ENCODE measurements at places on chromosomes 6 and 20.

DNA sequence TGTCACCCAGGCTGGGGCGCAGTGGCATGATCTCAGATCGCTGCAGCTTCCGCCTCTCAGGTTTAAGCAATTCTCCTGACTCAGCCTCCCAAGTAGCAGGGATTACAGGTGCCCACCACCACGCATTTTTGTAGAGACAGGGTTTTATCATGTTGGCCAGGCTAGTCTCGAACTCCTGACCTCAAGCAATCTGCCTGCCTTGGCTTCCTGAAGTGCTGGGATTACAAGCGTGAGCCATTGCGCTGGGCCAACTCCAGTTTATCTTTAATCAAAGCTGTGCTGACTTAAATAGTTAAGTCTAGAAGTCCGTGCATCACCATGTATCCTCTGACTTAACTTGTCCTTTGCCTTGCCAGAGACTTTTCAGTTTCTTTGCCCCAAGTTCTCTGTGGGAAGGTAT is 224.3 kb downstream of the TMEM242 start:
- no peak for DNase-seq

GRCh38 chr6:87155842-87156815 is 764 bp downstream of the ZNF292 start:
- DNase-seq, result no peak

GRCh38 chr6:80233262-80233661 is 126.8 kb downstream of the BCKDHB start:
- no peak for DNase-seq

DNA sequence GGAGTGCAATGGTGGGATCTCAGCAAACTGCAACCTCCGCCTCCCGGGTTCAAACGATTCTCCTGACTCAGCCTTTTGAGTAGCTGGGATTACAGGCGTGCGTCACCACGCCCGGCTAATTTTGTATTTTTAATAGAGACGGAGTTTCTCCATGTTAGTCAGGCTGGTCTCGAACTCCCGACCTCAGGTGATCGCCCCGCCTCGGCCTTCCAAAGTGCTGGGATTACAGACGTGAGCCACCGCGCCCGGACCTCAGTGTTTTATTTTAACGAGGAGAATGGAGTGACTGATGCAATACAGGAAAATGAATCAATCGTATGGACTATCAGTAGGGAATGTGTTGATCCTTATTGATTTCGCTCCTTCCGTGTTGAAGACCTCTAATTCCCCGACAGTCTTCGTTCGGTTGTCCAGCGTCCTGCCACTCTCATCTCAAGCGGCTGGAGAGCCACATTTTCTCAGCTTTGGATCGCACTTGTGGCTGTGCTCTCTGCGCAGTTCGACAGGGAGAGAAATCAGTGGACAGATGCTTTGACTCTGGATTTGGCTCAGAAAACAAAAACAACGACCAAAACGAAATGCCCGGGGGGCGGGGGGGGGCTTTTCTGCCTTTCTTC is 166.2 kb downstream of the TRIM27 start:
- DNase-seq, result no peak

DNA sequence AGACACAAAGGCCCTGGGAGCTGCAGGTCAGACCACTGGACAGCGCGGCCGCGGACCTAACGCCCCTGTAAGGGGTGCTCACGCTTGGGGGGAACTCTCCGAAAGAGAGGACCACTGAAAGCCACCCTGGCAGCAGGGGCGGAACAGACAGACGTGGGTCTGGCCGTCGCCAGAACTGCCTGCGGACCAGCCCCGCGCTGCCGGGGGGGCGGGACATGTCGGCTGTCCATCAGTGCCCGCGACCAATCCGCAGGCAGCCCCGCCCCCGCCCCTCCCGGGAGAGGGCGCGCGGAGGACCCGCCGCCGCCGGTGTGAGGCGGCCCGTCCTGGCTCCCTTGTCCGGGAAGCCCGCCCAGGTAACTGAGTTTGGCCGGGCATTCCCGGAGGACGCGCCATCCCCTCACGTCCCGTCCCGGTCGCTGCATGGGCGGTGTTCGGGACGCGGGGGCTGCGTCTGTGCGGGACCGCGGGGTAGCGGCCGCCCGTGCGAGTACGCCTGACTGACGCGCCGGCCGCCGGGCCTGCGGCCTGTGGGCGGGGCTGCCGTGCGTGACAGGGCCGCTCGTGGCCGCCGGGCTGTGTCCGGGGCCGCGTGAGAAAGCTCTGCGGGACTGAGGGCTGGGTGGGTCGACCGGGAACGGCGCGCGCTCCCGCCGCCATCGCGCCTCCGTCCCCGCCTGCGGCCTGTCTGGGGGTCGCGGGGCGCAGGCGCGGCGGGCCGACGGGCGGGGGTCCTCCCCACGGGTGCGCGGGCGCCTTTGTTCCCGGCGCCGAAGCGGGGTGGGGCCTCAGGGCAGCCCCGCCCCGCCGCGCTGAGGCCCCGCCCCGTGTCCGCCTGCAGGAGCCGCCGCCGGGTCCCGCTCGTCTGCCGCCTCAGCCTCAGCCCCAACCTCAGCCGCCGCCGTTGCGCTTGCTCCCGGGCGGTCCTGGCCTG is at the start of gene PLCG1:
PLCG1 (plus strand) TSS at position 864 of the 934 bp plus-strand sequence. CDS start 99 bp downstream, outside the sequence.
- DNase-seq, result peak; percentile 83

- no peak for DNase-seq
These were observed 8.8 kb downstream of the MDFI start for GRCh38 chr6:41647061-41647511.

DNA sequence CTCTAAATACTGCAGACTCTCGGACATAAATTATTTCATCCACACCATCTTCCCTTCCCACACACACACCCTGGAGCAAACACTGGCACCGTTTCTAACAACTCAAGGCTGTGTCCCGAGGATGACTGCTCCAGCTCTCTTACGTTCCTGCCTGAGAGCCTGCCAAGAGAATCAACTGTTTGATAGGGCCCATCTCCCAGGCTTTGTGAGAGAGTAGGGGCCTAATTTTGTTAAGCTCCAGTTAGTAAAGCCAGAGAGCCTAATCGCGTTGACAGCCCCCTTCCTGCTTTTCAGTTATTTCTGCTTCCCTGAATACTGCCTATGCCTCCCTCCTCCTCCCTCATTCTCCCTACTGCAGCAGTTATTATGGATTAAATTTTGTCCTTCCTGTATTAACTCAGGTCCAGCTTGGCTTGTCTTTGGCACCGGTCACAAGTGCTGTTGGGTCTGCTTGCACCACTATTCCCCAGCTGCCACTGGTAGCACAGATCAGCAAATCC is 118.1 kb upstream of the TMEM181 start:
- DNase-seq, result no peak

DNA sequence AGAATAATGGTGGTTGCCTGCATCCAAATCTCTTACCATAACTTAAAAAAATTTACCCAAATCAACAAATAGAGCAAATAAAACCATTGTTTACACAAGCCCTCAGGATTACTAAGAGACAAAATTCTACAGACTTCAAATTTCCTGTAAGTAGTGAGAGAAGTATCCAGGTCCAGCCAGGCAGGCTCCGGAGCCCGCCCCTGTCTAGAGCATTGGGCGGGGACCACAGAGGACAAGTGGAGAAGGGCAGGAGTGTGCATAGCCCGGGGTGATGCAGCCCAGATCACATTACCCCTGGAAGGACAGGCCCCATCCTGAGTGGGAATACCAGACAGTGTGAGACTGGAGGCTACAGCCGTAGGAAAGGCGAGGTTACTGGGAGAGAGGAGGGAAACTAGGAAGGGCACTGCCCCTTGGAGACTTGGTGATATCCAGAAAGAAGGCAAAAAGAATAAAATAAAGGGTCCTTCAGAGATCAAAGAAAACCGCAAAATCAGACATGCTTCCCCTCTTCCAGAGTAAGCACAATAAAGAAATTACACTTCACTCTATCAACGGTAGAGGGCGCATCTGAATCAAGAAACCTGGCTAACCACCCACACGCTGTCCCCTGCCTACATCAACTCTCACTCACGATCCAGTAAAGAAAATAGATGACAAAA is 26.6 kb downstream of the RIN2 start:
- peak; percentile 14 for DNase-seq

GRCh38 chr20:7387638-7388193 is 552.5 kb downstream of the HAO1 start:
- no peak for DNase-seq

- DNase-seq, result no peak
These were observed 398.0 kb upstream of the PLCB4 start for GRCh38 chr20:8670893-8671215.

- DNase-seq, result no peak
These were observed 13.9 kb downstream of the RAMACL start for GRCh38 chr6:166572370-166573261.

DNA sequence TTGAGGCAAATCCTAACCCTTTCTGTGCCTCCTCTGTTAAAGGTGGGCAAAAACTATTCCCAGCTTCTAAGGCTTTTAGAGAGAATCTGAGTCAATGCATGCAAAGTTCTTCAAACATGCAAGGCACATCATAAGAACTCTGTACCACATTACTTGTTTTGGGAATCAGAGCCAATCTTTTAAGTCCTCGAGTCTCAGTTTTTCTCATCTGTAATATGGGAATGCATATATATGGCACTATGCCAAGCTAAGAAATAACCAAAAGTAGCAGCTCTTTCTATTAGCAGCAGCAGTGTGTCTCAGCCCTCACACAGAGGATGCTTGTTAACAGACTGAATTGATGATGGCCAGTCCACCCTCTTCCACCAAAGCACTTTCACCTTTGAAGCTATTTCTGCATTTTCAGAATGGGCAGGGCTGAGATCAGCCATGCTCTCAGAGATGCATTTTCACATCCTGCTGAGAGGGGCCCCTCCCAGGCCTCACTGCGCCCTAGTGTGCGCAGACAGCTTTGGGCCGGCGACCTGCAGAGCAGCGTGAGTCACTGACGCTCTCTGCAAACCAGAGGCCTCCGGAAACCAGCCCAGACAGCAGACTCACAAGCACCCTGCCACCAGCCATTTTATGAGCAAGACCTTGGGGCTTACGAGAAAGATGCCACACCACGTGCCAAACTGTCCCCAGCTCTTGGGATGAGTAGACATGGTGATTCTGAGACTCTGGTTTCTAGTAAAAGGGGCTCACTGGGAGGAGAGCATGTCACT is 138.0 kb downstream of the NFATC2 start:
- DNase-seq, result peak; percentile 72

GRCh38 chr6:166650824-166651807 is 24.1 kb upstream of the RPS6KA2 start:
- DNase-seq, result no peak

- no peak for DNase-seq
These were observed 245.8 kb upstream of the JAG1 start for GRCh38 chr20:10919396-10920140.

GRCh38 chr20:36396340-36396739 is 90.2 kb downstream of the DLGAP4 start:
- DNase-seq, result no peak
